ENCODE measurements at places on chromosomes 2 and 18. TPM values are rescaled to one million over a fixed set of nuclear protein-coding genes. Genes with fewer than 3 reads are reported as not detected.

GRCh38 chr2:30713698-30714097 lies 93.5 kb downstream of the CAPN13 start:
- DNase-seq: no peak

The PKDCC gene
- 95.7 TPM for polyA plus RNA-seq

GRCh38 chr2:68251855-68252399 lies 405 bp downstream of the PPP3R1 start:
- no peak for DNase-seq

DNA sequence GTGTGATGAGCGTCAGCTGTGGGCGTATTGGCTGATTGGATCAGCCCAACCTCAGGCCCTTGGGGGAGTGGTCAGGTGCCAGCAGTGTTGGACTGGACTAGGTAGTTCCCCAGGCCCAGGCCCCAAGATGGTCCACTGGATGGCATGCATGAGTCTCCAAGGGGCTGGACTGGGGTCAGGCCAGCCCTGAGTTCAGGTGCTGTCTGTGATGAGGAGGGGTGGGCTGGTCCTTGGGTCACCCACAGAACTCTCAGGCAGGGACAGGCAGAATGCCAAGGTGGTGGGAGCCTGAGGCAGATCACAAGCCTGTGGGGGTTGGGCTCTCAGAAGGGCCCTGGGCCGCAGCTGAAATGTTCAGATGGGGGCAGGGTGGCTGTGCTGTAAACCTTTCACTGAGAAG lies 59.5 kb upstream of the THUMPD2 start:
- no peak for DNase-seq

DNA sequence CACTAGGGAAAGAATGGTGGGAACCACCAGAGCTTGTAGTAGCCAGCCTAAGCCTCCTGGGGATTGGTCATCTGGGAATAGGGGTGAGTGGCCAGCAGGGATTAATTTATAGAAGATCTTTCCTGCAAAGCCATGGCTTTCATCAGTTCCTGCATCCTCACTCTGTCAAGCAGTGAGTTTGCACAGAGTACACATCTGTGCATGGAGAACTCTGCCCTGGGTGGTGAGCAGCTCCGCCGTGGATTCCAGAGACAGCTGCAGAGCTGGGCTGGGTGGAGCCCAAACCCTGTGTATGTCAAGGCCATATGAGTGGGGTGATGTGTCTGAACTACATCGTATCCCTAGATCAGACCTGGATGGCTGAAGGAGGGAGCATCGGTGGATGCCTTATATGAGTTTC lies 182.2 kb downstream of the GLI2 start:
- peak; percentile 75 for DNase-seq

- no peak for DNase-seq
Observed at GRCh38 chr2:131023758-131024157, 69.5 kb downstream of the FAM168B start.

GRCh38 chr2:1049691-1050090 lies 99.0 kb downstream of the SNTG2 start:
- peak; percentile 70 for DNase-seq

- no peak for DNase-seq
Observed at GRCh38 chr2:47218899-47219525, 63.9 kb upstream of the STPG4 start.

DNA sequence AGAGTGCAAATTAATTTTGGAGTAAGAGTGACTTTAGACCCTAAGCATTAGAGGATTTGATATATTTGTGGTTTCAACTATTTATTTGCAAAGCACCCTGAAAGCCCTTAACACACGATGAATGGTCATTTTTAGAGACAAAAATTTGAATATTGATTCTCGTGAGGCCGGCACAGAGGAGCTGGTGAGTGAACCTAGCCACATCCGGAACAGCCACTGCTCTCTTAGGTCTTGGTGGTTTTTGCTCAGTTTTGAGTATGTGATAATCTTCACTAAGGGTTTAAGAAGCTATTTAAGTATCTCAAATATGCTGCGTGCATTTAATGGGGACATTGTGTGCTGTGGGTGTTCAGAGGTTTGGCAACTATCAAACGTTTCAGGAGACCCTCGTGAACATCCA lies 204.8 kb downstream of the TSN start:
- DNase-seq: no peak

The FAM136A gene
- polyA plus RNA-seq: 26.8 TPM

DNA sequence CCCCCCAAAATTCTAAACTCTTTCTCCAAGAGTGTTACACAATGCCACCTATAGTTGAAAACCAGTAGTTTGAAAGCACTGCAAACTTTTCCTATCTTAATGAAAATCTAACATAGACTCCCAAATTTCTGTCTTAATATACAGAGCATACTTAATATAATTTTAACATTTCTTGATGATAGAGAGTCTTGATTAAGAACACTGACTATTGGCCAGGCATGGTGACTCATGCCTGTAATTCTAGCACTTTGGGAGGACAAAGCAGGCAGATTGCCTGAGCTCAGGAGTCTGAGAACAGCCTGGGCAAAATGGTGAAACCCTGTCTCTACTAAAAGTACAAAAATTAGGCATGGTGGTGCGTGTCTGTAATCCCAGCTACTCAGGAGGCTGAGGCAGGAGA lies 34.2 kb downstream of the ASXL2 start:
- peak; percentile 65 for DNase-seq

The TUBA4B gene
- not detected for polyA plus RNA-seq

The ERFE gene
- 3.8 TPM for polyA plus RNA-seq

The DPYSL5 gene
- polyA plus RNA-seq: not detected

DNA sequence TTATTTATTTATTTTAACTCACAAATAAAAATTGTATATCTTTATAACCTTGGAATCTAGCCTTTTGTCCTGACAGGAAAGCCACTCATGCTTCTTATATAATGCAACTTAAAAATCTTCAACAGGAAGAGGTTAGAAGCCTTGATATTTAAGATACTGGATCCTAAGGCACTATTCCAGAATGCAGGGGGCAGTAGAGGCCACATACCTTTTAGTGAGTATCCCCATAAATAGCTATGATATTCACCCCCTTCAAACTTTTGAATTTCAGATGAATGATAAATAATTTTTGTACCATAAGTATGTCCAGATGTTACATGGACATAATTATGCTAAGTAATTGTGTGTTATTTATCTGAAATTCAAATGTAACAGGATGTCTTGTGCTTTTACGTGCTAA lies 592.7 kb upstream of the VRK2 start:
- DNase-seq: no peak

The MC2R gene
- polyA plus RNA-seq: not detected

DNA sequence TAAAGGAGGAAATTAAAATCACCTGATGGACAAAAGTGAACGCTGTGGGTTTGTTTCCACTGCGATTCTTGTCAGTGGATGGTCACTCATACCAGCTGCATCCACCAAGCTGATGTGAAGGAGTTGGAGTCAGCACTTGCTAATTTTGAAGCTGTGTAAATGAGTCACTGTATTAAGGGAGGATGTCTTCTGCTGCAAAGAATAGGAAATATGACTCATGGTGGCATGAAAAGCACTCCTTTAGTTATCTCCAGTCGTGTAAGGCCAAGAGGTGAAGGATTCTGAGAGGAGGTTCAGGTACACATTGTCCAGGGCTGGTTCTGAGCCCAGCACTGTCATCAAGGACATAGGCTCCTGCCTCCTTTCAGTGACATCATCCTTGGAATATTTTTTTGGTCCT lies 71.7 kb upstream of the SKOR2 start:
- no peak for DNase-seq

DNA sequence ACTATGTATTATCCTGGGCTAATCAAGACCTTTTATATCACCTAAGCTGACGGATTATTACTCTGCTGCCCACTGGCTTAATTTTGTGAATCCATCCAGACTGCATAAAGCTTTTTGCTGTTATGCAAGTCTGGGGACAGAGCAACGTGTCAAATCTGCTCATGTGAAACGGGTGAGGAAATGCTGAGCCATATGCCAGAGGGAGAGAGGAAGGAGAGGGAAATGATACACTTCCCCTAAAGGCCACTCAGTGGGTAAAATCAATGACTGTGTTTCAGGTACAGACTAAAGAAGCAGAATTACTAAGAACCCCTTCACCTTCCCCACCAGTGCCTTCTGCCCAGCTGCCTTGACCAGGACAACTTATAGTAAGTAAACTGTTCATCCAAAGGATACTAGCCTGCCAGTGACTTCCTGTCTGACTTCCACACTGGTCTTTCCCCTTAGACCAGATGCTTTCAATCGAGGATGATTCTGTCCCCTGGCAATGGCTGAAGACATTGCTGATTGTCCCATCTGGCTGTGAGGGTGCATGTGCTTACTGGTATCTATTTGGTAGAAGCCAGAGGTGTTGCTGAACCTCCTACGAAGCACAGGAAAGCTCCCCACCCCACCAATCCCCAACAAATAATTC lies 43.0 kb downstream of the STAT1 start:
- DNase-seq: no peak

DNA sequence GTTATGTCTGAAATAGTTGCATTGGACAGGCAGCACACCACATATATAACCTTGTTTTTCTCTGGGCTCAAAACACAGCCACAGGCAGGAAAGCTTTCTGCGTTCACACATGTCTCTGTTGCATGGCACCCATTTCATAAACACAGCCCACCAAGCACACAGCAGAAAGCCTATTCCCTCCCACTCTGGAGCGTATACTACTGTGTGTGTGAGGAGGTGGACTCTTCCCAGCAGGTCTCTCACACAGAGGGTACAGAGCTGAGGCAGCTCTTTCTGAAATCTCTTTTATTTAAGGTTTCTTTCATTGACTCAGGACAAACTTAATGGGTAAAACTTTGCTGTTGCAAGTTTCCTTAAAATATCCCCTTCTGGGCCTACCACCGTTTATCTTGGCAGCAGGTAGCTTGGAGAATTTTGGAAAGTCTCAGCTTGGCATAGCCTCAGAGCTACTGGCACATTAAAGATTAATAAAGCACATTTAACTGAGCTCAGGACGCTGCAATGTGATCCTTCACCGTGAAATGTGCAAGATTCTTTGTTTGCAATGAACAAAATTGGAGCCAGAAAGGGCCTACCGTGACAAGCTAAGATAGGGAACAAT lies 105.1 kb upstream of the NCKAP5 start:
- no peak for DNase-seq

GRCh38 chr2:144833075-144833637 lies 313.2 kb upstream of the ZEB2 start:
- DNase-seq: no peak

- no peak for DNase-seq
Observed at GRCh38 chr2:113245276-113245711, 33.4 kb downstream of the PAX8 start.

- DNase-seq: no peak
Observed at GRCh38 chr18:13264091-13265007, 45.8 kb downstream of the LDLRAD4 start.

GRCh38 chr2:148028781-148029180 lies 7.9 kb downstream of the MBD5 start:
- peak; percentile 31 for DNase-seq

- DNase-seq: peak; percentile 57
Observed at GRCh38 chr2:235640926-235641723, 147.3 kb downstream of the AGAP1 start.

The SCYGR5 gene
- polyA plus RNA-seq: not detected

DNA sequence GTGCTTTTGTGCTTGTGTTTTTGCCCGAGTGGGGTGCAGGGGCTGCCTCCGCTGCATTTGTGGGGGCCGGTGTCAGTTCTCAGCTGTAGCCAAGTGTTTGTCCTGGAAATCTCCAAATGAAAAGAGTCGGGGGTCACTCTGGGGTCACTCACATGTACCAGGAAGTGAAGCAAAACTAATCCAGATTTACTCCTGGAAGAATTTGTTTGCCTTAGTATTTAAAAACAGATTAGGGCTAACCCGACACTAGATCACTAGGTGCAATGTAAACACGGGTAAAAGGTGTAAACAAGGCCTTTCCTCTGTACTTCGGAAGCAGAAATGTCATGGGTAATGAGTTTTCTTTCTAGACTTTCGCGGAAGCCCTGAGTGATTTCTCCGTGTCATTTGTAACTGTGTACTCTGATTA lies 50.3 kb downstream of the GBX2 start:
- no peak for DNase-seq

The DES gene
- 4.0 TPM for polyA plus RNA-seq

The TMEM247 gene
- not detected for polyA plus RNA-seq

DNA sequence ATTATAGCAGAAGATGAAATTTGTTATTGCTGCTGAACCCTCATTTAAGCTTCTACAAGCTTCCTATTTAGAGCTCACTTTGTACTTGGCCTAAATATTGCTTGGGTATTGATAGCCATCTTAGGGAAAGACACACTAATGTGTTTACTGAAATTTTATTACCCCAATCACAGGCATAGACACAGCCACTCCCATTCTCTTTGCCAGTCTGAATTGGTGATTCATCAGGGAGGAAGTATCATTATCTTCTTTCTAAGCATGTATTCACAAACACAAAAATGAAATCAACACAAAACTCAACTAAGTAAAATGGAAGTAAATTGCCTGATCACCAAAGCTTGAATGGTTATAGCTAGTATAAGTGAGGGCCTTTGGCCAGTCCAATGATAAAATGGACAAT lies 666.3 kb downstream of the TSN start:
- DNase-seq: no peak

DNA sequence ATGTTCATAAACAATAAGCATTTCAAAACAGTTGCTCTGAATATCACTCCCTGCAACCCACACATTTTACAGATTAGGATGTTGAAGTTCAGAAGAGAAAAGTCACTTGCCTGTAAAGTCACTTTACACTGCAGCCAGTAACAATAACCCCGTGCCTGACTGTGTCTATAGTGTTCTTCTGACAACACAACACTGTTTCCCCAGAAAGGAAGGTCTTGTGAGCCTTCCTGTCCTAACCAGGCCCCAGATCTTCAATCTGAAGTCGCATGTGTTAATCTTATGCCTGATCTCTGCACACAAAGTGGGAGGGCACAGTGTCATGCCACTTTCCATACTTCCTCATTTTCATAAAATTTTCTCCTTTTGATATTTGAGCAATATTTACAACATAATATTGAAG lies 120.2 kb downstream of the FEZ2 start:
- DNase-seq: no peak

GRCh38 chr2:11863103-11863502 lies 116.7 kb downstream of the LPIN1 start:
- no peak for DNase-seq

DNA sequence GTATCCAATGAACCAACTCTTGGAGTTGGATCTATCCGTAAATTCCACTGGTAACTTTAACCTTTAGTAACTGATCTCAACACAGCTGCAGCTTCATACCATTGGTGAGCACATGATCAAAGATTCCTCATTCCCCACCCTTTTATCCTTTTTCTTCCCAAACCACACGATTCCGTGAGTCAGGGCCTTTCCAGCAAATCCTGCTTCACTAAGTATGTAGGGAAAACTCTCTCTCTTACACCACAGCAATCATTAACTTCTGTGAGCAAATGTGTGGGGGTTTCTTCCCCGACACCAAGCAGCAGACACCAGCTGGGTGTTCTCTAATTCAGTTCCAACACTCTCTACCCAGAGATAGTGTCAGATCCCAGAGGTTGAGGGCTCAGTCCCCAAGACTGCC lies 23.5 kb downstream of the ELP2 start:
- DNase-seq: peak; percentile 97

The SLC39A6 gene
- 39.5 TPM for polyA plus RNA-seq

The SERPINB12 gene
- not detected for polyA plus RNA-seq

- no peak for DNase-seq
Observed at GRCh38 chr2:62452701-62453454, 53.1 kb downstream of the TMEM17 start.

GRCh38 chr2:30201990-30202389 lies 29.3 kb upstream of the LBH start:
- peak; percentile 22 for DNase-seq

GRCh38 chr2:11430729-11431128 lies 35.2 kb downstream of the E2F6 start:
- DNase-seq: no peak

Data from IMR-90 (cell line).